ENCODE measurements at places on chromosomes 3 and 15. TPM values are rescaled to one million over a fixed set of nuclear protein-coding genes. Genes with fewer than 3 reads are reported as not detected.

The CYP8B1 gene
- not detected for polyA plus RNA-seq

The ISLR2 gene
- not detected for polyA plus RNA-seq

The FOXL2NB gene
- polyA plus RNA-seq: not detected

The FMN1 gene
- polyA plus RNA-seq: 0.35 TPM

The FAM227B gene
- 19.5 TPM for polyA plus RNA-seq

The SMC4 gene
- 39.8 TPM for polyA plus RNA-seq

Measured in naive B cell (primary cell).